ENCODE measurements at places on chromosomes 13 and 19. TPM values are rescaled to one million over a fixed set of nuclear protein-coding genes. Genes with fewer than 3 reads are reported as not detected.

DNA sequence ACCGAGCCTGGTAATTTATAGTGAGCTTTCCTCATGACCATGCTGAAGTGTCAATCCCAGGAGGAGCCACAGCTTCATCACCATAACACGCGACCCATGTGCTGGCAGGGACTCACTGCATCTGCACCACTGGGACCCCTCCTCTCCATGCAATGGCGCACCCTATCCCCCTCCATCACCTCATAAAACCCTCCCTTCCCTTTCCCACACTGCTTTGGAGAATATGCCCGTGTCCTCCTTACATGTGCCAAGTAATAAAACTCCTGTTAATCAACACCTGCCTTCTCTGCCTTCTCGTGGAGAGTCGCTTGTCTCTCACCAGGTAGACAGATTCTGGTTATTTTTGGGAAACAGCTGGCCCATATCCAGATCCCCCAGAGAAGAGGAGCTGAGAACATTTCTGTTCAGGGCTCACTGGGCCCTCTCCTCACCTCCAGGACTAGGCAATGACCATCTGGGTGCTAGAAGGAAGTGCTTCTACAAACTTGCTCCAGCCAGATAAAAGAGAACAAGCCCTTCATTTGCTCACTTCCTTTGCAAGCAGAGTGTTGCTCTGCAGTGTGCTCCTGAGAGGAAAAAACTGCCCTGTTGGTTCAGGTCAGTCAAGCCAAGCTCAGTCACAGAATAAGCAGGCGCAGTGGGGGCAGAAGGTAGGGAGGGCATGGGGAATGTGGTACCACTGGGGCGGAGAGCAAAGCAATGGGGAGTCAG, 894.3 kb downstream of the UQCRFS1 start:
- no peak for DNase-seq

DNA sequence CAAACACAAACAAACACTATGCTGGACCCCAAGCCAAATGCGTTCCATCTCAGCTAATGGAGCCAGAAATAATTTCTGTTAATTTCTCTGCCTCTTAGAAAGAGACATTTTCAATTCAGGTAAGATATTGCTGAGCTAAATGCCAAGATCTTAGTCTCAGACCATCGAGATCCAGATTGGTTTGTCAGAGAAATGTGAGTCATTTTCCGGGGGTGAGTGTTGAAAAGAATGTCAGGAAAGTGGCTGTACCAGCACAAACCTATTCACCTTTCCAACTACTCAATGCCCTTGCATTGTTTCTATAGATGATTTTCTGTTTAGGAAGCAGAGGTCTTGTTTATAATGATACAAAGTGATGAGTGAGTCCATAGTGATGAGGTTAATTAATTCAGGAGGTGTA, 266.8 kb upstream of the TSHZ3 start:
- DNase-seq, result no peak

Gene DUS3L
- total RNA-seq, result 49.9 TPM

DNA sequence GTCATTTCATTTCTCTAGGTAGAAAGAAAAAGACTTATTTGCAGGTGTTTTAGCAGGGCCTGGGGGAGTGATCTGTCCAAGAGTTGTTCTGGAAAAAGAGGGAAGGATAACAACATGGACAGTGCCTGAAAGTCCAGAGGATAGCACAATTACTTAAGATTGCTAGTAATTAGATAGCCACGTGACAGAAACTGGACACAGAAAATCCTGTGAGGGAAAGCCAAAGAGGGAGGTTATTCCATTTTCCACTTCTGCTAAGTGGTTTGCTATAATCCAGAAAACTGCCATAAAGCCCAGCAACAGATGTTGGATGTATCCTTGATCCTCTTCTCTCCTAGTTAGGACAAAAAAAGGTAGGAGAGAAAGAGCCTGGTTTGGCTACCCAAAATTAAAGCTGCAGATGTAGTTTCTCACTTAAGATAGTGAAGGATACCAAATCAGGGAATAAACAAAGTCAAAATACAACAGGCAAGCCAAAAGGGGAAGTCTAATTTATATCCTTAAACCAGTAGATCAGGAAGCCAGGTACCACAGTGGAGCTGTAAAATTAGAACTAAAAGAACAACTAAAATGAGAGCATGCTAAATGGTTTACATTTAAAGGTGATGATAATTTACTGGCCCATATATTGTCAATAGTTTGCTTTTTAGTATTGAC, 140.2 kb downstream of the VWA8 start:
- no peak for DNase-seq

Gene RNF17
- 0.29 TPM for total RNA-seq

DNA sequence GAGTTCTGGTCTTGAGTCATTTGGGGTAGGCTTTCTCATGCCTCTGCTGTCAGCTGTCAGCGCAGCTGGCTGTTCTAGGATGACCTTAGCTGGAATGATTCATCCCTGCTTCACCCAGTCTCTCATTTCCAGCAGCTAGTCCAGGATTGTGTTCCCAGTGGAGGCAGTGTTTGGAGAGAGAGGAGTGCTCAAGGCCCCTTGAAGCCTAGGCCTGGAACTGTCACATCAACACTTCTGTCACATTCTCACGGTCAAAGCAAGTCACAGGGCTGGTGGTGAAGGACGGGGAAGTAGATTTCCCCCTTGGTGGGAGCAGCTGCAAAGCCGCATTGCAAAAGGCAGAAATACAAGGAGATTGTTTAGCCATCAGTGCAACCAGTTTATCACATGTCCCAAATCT, 15.2 kb downstream of the TPT1 start:
- DNase-seq, result no peak

DNA sequence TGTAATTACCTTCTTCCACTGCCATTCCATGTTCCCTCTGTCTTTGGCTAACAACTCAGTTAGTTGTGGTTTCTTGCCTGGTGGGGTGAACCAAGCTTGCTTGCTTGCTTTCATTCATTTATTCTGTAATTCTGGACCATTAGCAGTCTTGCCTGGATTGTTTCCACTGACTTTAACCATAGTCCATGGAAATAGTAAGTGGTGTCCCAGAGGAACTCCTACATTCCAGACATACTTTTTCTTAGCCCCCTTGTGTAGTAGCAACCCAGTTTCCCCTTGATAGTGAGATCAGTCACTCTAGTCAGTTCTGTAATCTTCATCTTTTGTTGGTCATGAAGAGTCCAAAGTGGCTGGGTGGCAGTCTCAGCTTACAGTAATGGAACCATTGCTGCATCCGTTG, 23.2 kb downstream of the PDS5B start:
- no peak for DNase-seq

GRCh38 chr19:8052464-8052859, at the start of gene CCL25:
Gene CCL25 (plus strand): TSS chr19:8052760. CDS start chr19:8053050, 290 bp downstream.
- DNase-seq, result no peak

- DNase-seq, result no peak
Measured at GRCh38 chr13:97974773-97975172, 21.3 kb downstream of the IPO5 start.

- no peak for DNase-seq
Measured at GRCh38 chr19:49362929-49363267, 682 bp upstream of the TEAD2 start.

GRCh38 chr19:42108527-42109389, 23.5 kb downstream of the POU2F2 start:
- peak; percentile 93 for DNase-seq

Gene BRCA2
- total RNA-seq, result 26.3 TPM

Gene SBSN
- not detected for total RNA-seq

Gene NKG7
- total RNA-seq, result 71.7 TPM

GRCh38 chr13:37277007-37277406, 171.5 kb upstream of the CSNK1A1L start:
- no peak for DNase-seq

Gene FGF22
- total RNA-seq, result 0.12 TPM

Gene LNX2
- total RNA-seq, result 7.6 TPM

Gene THOP1
- 84.2 TPM for total RNA-seq

DNA sequence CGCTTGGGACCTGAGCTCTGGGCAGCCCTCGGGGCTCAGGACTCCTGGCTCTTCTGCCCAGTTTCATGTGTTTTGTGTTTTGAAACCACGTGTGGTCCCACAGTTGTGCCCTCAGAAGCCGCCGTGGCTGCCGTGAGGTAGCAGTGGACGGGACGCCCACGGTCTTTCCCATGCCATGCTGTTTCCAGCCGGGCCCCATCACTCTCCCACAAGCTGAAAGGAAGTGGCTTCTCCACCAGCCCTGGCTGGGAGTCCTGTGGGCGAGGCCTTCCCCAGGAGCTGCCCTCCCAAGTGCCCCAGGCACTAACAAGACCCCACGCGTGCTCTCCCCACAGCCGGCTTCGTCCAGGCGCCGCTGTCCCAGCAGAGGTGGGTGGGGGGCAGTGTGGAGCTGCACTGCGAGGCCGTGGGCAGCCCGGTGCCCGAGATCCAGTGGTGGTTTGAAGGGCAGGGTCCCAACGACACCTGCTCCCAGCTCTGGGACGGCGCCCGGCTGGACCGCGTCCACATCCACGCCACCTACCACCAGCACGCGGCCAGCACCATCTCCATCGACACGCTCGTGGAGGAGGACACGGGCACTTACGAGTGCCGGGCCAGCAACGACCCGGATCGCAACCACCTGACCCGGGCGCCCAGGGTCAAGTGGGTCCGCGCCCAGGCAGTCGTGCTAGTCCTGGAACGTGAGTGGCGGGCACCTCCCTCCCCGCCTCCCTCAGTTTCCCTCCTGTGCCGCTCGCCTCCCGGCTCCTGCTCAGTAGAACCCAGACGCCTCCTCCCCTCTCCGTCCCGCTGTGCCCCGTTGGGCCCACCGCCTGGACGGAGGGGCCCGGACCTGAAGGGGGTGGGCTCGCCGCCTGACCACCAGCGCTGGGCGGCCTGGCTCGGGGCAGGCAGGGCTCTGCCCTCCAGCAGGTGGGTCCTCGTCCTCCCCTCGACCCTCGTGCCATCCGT, 5.3 kb downstream of the BSG start:
- DNase-seq, result no peak

- DNase-seq, result peak; percentile 52
Measured at GRCh38 chr19:41957838-41958366, 1.2 kb downstream of the RABAC1 start.
